ENCODE measurements at places on chromosomes 4 and X. TPM values are rescaled to one million over a fixed set of nuclear protein-coding genes. Genes with fewer than 3 reads are reported as not detected.

Gene LGI2
- 13.1 TPM for total RNA-seq

GRCh38 chr4:83340692-83341343 lies 6.2 kb upstream of the HPSE start:
- ATAC-seq = no peak

- ATAC-seq = no peak
These were observed 24.1 kb downstream of the NAT8L start for GRCh38 chr4:2083116-2083825.

DNA sequence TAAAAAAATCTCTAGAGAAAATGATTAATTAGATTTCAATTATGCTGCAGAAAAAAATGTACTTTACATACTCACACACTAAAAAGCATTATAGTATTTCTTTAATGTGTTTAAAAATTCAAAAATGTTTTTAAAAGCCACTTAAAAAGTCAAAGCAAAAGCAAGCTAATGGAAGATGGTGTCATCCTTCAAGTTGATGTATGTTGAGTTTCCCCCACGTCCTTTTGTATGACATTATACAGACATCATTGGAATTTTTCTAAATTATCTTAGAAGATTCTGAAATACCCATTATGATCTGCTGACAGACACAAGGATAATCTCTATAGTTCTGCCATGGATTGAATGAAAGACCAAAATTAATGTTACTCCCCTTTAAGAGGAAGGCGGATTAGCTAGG lies 393.7 kb upstream of the TENM3 start:
- ATAC-seq = no peak
